B cell (primary cell): ENCODE measurements at places on chromosomes 7 and 10. TPM values are rescaled to one million over a fixed set of nuclear protein-coding genes. Genes with fewer than 3 reads are reported as not detected.

The CD36 gene
- 1.2 and 2.3 TPM in 2 replicates for polyA plus RNA-seq

The NME8 gene
- not detected in 2 replicates for polyA plus RNA-seq

The ARID5B gene
- polyA plus RNA-seq: 18.3 and 22.4 TPM in 2 replicates

The GIMAP6 gene
- polyA plus RNA-seq: 0.45 and 0.98 TPM in 2 replicates

The LIPK gene
- not detected in 2 replicates for polyA plus RNA-seq

The WDR91 gene
- 26.7 and 31.6 TPM in 2 replicates for polyA plus RNA-seq

The IKZF1 gene
- 199 and 229 TPM in 2 replicates for polyA plus RNA-seq

The FGFR2 gene
- not detected in 2 replicates for polyA plus RNA-seq

The DRGX gene
- not detected in 2 replicates for polyA plus RNA-seq

The SCART1 gene
- polyA plus RNA-seq: 3.0 and 4.1 TPM in 2 replicates

The WDR37 gene
- polyA plus RNA-seq: 17.3 and 27.2 TPM in 2 replicates

The HTR7 gene
- polyA plus RNA-seq: 0.03 and 0.16 TPM in 2 replicates

The CNTNAP2 gene
- 0.59 and 16.6 TPM in 2 replicates for polyA plus RNA-seq
